ENCODE measurements at places on chromosomes 1 and 21. TPM values are rescaled to one million over a fixed set of nuclear protein-coding genes. Genes with fewer than 3 reads are reported as not detected.

KRTAP7-1 gene
- total RNA-seq: not detected

NCDN gene
- 33.2 TPM for total RNA-seq

TCP10L gene
- 0.83 TPM for total RNA-seq

ARHGAP30 gene
- not detected for total RNA-seq

DNA sequence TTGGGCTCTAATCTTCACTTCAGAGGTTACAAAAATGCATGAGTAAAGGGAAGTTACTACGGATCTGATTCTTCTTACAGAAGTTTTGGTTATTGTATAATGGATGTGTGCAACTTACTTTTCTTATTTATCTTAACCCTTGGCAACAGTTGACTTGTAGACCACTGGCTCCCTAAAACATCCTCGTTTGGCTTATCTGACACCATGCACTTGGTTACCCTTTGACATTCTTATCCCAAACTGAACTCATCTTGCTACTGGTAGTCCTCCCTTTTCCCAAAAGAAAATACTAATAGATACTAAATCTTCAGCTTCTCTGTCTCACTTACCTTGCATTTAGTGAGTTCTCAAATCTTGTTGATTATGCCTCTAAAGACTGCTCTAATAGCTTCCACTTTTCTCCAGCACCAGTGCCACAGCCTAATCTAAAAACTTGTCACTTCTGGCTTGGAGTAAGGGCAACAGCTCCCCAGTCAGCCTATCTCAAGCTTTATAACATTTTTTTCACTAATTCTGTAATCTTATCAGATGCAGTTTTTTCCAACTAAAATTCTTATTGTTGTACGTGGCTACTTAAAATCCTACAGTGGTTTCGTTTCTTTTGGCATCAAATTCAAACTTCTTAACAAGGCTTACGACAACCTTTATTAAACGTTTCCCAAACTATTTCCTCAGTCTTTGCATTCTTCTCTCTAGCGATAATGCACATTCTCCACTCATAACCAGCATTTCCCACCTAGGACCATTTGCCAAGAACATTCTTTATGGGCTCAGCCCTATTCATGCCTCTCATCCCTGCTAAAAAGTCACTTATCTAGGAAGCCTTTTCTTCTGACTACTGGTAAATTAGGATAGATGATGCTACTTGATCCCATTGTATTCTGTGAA is 204.2 kb downstream of the KCNT2 start:
- H3K4me3 ChIP-seq: no peak overlapping the region
- no peaks in the 10 kb centered on the region for H3K27me3 ChIP-seq
- H3K27ac ChIP-seq: no peak overlapping the region
- peaks cover 4% of the 10 kb centered on the region for H3K4me1 ChIP-seq

- H3K27ac ChIP-seq: no peak overlapping the region
- H3K27me3 ChIP-seq: no peaks in the 10 kb centered on the region
- H3K4me1 ChIP-seq: no peaks in the 10 kb centered on the region
- H3K36me3 ChIP-seq: no peaks in the 10 kb centered on the region
- peak; percentile 13 for DNase-seq
Observed at GRCh38 chr1:194568610-194569009, 1382.2 kb upstream of the B3GALT2 start.

DNA sequence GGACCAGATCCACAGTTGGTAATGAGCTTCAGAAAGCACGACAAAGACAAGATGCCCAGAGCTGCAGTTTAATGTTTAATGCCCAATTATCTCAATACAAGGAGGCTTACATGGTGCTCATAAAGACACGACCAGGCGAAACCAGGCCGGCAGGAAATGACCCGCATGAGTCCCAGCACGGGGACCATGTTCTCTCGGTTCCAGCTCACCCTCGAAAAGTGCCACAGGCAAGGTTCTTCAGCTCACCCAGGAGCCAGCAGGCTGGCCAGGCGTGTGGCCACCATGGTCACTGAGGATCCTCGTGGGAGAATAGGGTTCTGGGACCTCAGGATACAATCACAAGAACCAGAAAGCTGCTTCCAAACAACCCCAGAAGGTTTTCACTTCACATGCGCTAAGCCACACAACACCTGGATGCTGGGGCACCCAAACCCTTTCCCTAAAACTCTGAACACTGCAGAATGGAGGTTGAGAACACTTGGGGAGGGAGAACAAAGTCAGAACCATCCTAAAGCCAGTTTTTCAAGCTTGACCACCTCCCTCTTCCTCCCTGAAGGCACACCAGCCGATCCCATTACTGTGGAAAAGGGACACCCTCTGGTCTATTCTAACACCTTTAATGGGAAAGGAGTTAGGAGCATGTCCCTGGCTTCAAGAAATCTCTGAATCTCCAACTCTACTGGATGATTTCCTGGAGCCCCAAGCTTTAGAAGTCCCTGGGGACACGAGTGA is 22.6 kb upstream of the ASAP3 start:
- H3K36me3 ChIP-seq: no peaks in the 10 kb centered on the region
- no peak overlapping the region for H3K4me3 ChIP-seq
- H3K27ac ChIP-seq: no peak overlapping the region
- no peaks in the 10 kb centered on the region for H3K27me3 ChIP-seq

- H3K27me3 ChIP-seq: no peaks in the 10 kb centered on the region
- DNase-seq: no peak
- H3K4me3 ChIP-seq: no peak overlapping the region
- H3K27ac ChIP-seq: no peak overlapping the region
Observed at GRCh38 chr21:35926003-35926740, 134.2 kb downstream of the SETD4 start.

DNA sequence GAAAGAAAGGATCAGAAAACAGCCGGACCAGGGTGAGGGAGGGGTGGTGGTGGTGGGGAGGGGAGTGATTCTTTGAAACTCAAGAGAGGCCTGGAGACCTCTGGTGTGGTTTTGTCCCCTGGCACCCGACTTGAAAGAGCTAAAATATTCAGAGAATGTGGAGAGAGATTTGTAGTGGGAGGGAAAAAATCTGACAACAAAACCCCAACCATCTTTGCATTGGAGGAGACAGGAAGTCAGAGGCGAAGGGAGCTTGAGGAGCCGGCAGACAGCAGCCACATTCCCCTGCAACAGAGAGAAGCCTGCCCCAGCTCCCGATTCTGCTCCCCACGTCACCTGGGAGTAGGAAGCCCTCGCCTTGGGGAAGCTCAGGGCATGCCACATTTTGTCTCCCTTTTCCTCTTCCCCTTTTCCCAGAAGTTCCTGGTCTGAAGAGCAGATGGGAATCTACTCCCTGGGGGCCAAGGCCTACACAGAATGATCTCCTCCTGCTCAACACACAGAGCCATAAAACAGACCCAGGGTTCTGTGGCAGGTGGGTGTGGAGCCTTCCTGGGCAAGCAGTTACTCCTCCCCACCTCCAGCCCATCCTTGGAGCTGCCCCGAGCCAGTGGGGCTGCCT is 84.9 kb downstream of the ITPKB start:
- H3K4me1 ChIP-seq: peaks cover 27% of the 10 kb centered on the region
- H3K4me3 ChIP-seq: no peak overlapping the region
- H3K27ac ChIP-seq: peak overlapping the region; percentile 29

GRCh38 chr1:29824511-29825273 is 588.4 kb downstream of the PTPRU start:
- H3K36me3 ChIP-seq: no peaks in the 10 kb centered on the region
- no peaks in the 10 kb centered on the region for H3K27me3 ChIP-seq
- DNase-seq: no peak
- no peak overlapping the region for H3K27ac ChIP-seq

DNA sequence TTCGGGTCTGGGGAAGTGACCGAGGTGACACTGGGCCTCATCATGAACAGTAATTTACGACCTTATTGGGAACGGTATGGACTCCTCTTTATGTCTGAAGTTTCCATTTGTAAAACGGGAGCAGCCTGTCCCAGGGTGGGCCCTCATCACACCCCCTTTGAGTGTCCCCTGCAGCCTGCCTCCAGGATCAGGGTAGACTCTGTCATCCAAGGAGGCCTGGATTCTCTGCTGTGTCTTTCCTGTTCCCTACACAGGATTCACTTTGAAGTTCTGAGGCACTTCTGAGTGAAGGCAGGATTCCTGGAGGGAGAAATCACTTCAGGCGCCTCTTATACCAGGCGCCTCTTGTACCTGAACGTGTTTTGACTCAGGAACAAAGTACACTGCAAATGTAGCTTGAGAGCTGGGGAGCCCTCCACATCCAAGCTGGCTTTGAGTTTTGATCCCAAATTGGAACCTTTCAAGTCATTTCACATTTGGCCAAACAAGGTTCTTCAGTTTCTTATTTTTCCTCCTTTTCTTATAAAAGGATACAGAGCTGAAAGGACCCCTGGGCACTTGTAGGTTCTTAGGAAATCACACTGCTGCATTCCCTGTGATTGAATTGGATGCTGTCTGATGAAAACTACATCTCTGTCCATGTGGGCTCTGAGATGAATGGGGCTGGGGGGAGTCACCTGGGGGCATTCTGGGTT is 106.0 kb downstream of the SUSD4 start:
- no peak for DNase-seq
- no peaks in the 10 kb centered on the region for H3K4me1 ChIP-seq

- no peaks in the 10 kb centered on the region for H3K27me3 ChIP-seq
- no peak for DNase-seq
- H3K4me3 ChIP-seq: no peak overlapping the region
- H3K36me3 ChIP-seq: no peaks in the 10 kb centered on the region
Observed at GRCh38 chr1:6852136-6852890, 67.1 kb downstream of the CAMTA1 start.

- no peaks in the 10 kb centered on the region for H3K36me3 ChIP-seq
- no peaks in the 10 kb centered on the region for H3K4me1 ChIP-seq
- H3K4me3 ChIP-seq: no peak overlapping the region
- no peak for DNase-seq
Observed at GRCh38 chr1:81410941-81411340, 389.8 kb upstream of the ADGRL2 start.

All from fibroblast of lung (primary cell).